Activated CD8-positive, alpha-beta memory T cell treated with anti-CD3 and anti-CD28 coated beads, Interleukin-2, amount 10 ng/mL, durations not matched to agents 7 days and 5 days (primary cell): ENCODE measurements at places on chromosomes 7 and 10. TPM values are rescaled to one million over a fixed set of nuclear protein-coding genes. Genes with fewer than 3 reads are reported as not detected.

The HACD1 gene
- 6.6 TPM for total RNA-seq

The BRI3 gene
- 43.5 TPM for total RNA-seq

The C10orf67 gene
- 0.07 TPM for total RNA-seq

The COL28A1 gene
- not detected for total RNA-seq

The TBXAS1 gene
- total RNA-seq = 3.9 TPM

The RAMP3 gene
- not detected for total RNA-seq

The COL1A2 gene
- 1.6 TPM for total RNA-seq

The LOXL4 gene
- not detected for total RNA-seq

The LGI1 gene
- not detected for total RNA-seq

The TMEM178B gene
- 1.9 TPM for total RNA-seq

The EPDR1 gene
- total RNA-seq = 0.93 TPM

The GIMAP4 gene
- 145 TPM for total RNA-seq

The PPP1R9A gene
- total RNA-seq = not detected

The PNLIP gene
- total RNA-seq = not detected

The C10orf53 gene
- total RNA-seq = not detected

The CYP3A4 gene
- total RNA-seq = not detected

The STAM gene
- total RNA-seq = 27.4 TPM

The KIF11 gene
- 76.9 TPM for total RNA-seq

The PRKCQ gene
- total RNA-seq = 51.0 TPM

The TMEM184A gene
- not detected for total RNA-seq

The POLR2J2 gene
- total RNA-seq = 15.7 TPM

The SEC31B gene
- total RNA-seq = 120 TPM

The LBX1 gene
- total RNA-seq = not detected

The KIF5B gene
- total RNA-seq = 76.2 TPM

The ACTL6B gene
- not detected for total RNA-seq

The MYOZ1 gene
- not detected for total RNA-seq

The TMEM176A gene
- not detected for total RNA-seq

The IMPDH1 gene
- total RNA-seq = 62.8 TPM
